ENCODE measurements at places on chromosomes 7 and 10. TPM values are rescaled to one million over a fixed set of nuclear protein-coding genes. Genes with fewer than 3 reads are reported as not detected.

The CYP3A7 gene
- total RNA-seq: not detected

The RNF148 gene
- total RNA-seq: 2.6 TPM

The ELFN1 gene
- 1.2 TPM for total RNA-seq

The LIPN gene
- total RNA-seq: not detected

DNA sequence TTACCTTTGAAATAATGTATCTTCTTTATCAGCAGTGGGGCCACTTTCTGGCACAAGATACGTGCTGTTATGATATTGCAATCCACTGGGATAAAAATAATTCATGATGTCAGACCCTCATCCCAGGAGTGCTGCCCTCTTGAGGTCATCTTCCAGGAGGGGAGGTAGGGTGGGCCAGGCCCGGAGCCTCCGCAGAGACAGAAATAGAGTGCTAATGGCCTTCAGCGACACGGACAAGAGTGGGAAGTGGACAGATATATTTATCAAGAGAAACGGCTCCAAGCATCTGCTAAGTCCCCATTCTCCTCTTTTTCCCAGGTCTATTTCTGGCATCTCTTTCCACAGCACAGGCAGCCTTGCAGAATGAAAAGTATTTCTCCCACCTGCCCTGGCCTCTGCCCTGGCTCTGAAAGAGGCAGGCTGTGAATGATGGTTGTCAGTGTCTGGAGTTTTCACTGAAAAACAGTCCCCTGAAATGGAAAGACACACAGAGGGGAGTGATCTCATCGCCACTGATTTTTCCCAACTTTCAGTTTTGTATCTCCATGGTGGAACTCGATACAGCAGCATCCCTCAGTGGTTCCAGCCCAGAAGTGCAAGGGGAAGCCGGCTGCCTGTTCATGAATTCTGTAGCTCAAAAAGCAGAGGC is 251.7 kb upstream of the MYO3A start:
- DNase-seq: no peak

The NUDCD3 gene
- 143 TPM for total RNA-seq

DNA sequence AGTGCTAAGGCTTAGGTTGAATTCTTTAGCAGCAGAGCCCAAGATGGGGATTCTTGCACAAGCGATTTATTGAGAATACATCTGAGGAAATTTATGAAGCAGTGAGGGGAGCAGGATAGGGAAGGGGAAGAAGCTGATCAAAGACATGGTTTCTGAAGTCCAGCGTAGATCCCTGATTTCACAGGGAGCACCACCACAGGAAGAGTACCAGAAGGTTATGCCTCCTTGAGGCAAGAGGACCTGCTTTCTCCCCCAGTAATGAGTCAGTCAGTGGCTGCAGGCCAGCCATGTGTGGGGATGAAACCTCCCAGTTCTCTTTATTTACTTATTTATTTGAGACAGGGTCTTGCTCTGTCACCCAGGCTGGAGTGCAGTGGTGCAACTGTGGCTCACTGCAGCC is 35.0 kb upstream of the CBLL1 start:
- DNase-seq: no peak

DNA sequence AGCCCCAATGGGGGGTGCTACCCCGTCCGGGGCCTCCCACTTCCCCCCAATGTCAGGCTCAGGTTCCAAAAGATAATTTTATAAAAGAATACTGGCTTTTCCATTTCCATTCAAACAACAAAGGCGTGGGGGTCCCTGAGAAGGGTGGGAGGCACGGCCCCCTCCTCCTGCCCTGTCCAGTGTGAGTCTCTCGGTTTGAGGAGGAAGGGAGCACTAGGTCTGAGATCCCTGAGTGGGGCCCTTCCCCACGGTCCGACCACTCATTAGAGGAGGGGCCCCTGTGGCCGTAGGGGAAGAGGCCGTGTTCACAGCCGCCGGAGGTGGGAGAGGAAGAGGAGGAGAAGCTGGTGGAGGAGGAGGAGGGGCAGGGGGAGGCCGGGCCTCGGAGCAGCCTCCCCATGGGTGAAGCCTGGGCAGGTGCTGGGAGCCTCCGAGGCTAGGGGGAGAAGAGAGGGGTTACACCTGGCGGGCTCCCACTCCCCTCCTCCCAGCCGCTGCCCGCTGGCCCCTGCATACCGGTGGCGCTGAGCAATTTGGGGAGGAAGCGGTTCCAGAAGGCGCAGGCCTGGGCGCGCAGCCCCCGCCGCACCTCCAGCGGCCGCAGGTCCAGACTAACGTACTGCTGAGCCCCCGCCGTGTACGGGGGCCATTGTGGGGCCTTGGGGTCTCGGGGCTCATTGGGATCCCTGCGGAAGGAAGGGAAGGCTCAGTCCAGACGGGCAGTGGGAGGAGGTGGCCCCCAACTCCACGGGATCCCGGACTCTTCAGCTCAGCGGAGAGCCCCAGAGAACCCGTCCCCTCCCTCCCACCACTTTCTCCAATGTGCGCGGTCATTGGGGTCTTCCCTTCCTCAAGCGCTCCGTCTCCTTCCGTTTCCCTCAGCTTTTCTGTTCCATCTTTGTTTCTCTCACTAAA is 1.4 kb upstream of the UFSP1 start:
- no peak for DNase-seq

The TBX20 gene
- not detected for total RNA-seq

GRCh38 chr10:72740528-72740927 is 48.6 kb downstream of the MCU start:
- peak; percentile 92 for DNase-seq

GRCh38 chr7:64768824-64769223 is 25.4 kb upstream of the ZNF138 start:
- DNase-seq: no peak

DNA sequence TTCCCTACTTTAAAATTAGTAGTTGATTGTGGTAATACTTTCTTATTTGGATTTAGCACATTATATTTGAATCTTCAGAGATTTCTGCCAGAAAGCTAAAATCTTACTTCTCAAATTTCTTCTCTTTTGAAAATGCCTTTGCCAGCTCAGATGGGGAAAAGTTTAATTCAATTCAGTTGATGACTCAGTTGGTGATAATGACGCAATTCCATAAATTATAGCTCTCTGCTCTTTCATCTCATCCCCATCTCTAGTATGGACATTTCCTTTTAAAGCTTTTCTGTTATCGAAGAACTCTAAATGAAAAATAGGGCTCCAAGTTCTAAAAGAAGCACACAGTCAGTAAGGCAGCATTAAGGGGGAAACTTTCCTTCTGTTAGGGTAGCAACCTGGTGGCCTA is 25.5 kb downstream of the RNLS start:
- DNase-seq: no peak

DNA sequence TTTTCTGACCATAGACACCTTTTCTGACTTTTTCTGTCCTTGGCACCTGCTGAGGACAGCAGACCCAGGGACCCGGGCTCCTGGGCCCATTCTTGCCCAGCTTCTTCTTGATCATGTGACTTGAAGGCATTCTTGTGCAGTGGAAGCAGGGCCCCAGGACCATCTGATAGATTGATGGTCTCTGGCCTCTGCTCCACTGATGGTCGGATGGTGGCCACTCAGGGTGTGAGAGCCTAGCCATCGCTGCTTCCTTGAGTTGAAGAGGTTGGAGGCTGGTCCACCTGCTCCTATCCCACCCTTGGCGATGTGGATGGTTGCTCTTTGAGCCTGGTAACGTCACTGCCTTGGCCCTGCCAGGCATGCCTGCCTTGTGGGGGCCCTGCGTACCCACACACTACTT is 37.8 kb upstream of the ZNF716 start:
- DNase-seq: no peak

GRCh38 chr7:75599244-75599781 is 107.2 kb downstream of the SPDYE5 start:
- peak; percentile 68 for DNase-seq

The AKR1C1 gene
- total RNA-seq: 74.0 TPM

DNA sequence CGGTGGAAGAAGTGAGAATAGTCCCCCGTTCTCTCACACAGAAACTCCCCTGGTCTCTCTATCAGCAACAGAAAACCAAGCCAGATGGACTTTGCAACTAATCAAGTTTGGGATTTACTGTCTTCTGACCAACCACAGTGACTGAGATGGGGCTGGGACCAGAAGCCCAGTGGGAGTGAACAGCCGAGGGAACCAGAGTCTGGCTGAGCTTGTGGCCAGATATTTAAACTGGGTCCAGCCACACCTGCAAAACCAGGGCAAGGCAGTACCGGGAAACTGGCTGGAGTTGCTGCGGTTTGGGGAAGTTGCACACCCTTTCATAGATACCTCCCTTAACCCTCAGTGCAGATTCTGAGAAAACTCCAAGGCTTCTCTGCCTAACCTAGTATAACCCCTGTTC is 6.0 kb downstream of the GSTK1 start:
- DNase-seq: no peak

DNA sequence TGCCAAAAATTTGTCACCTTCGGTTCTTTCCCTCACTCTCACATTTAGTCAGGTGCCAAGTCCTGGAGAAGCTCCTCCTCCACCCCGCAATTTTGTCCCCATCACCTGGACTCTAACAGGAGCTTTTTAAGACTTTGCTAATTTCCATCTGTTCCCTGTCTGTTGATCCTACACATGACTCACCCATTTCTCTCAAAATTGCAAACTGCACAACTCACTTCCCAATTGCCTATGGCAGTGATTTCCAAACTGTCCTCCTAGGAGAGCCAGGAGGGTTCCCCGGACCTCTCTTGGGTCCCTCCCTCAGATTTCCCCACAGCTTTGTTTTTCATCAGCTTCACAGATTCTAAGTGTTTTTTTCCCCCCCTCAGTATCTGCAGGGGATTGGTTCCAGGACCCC is 120.3 kb downstream of the WNT2 start:
- no peak for DNase-seq

- DNase-seq: no peak
These were observed 85.9 kb downstream of the FOXL3 start for GRCh38 chr7:375901-376305.

DNA sequence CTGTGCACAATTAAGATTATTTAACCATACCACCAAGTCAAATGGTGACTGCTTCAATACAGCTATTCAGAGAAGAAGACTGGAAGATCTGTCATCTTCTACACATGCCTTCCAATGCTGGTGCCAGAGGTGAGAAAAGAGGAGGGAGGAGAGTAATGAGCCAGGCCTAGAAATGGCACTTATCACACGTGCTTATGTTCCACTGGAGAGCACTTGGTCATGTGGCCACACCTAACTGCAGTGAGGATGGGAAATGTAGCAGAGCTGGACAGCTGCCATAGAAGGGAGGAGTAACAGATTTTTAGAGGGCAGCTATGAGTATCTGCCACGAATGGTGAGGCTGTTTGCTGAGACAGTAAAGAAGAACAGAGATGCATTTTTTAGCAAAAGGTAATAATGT is 77.1 kb downstream of the MPLKIP start:
- peak; percentile 4 for DNase-seq

The MAPK8 gene
- 104 TPM for total RNA-seq

The OR2A25 gene
- not detected for total RNA-seq

- DNase-seq: peak; percentile 34
These were observed 85.5 kb upstream of the CACUL1 start for GRCh38 chr10:118840071-118840775.

DNA sequence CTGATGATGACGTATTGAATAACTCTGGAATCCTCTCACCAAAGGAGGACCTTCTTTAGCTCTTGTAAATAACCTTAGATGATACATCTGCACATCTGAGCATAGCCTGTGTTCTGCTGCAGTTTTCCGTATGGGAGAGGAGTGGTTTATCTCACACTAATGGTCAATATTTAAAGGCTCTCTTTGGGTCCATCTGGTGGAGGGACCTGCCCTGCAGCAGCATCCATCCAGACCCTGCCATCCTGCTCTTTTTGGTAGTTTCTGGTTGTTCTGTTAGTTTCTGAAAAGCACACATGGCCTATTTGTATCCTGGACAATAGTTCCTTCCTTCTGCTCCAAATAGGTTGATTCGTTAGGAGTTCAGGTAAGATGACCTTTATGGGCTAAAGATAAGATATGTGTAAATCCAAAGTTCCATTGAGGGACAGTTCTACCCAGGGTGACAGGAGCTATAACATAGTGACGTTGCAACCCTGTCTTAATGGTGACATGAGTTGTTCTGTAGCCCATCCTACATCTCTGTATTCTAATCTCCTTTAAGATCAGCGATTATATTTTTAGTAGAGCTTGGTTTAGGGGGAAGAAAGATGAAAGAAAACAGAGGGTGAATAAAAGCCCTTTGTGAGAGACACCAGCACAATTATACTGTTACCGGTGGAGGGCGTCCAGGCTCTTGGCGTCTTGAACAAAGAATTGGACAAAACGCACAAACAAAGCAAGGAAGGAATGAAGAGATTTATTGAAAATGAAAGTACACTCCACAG is 60.0 kb upstream of the KLF14 start:
- peak; percentile 56 for DNase-seq

GRCh38 chr7:34096198-34096651 is 190.9 kb downstream of the BMPER start:
- DNase-seq: no peak

- peak; percentile 56 for DNase-seq
These were observed 72.9 kb upstream of the NEBL start for GRCh38 chr10:20970044-20970443.

- no peak for DNase-seq
These were observed 55.2 kb downstream of the ELMO1 start for GRCh38 chr7:37393476-37393875.

The MRPS17 gene
- 17.7 TPM for total RNA-seq

The PIK3AP1 gene
- total RNA-seq: 0.14 TPM

The WBP1L gene
- total RNA-seq: 73.9 TPM

DNA sequence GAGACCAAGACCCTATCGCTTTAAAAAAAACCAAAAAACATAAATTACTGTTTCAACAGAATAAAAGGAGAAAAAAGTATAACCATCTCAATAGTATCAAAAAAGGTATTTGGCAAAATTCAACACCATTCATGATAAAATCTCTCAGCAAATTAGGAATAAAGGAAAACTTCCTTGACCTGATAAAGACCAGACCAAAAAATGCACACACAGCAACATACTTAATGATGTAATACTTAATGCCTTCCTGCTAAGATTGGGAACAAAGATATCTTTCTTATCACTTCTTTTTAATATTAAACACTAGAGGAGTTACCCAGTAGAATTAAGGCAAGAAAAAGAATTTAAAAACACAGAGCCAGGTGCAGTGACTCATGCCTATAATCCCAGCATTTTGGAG is 79.3 kb downstream of the CNOT4 start:
- DNase-seq: no peak

DNA sequence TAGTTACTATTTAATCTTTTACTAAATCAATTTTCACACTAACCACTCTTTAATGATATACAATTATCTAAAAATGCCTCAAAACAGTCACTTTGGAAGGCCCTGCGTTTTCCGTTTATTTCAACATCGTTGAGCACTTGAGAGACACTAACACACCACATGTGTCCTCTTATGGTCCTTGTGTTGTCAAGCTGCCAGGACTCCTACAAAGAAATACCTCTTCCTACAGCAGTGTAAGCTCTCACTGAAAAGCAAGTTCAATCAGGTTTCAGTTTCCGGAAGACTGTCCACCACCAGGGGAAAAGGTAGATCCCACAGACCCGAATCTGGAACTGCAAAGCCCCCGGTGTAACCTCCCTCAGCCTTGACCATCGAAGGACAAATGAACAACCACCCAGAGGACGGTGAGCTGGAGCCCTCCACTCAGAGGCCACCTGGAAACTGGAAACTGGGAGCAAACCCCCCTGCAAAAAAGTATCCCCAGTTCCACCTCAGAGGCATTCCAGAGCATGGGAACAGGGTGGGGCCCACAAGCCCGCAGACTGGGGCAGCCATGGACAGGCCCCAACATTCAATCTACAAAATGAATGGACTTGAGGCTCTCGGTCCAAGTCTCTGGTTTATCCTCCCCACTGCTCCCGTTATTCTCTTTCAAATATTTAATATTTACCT is 37.6 kb downstream of the KCNH2 start:
- no peak for DNase-seq

All from dermis blood vessel endothelial cell (primary cell).